ENCODE measurements at places on chromosomes 3 and 15.

DNA sequence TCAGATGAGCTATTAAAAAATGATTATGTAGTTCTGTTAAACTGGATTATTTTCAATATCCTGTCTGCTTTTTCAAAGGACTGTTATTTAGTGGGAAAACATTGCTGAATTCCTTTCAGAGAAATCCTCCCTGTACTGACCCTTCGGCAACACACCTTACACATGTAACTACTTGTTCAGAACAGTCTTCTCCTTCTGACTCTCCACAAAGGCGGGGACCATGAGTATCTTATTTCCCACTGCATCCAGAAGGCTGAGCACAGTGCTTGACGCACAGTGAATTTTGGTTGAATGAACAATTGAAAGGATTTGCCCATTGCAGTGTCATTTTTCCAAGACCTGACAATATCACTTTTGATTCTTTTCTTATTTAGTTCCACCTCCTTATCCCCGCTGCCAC is 23.1 kb upstream of the CFAP161 start:
- no peak for DNase-seq

GRCh38 chr3:194671511-194671899 is 486 bp downstream of the LSG1 start:
- peak; percentile 74 for DNase-seq

- DNase-seq: no peak
Observed at GRCh38 chr3:133831966-133832801, 26.6 kb downstream of the SRPRB start.

DNA sequence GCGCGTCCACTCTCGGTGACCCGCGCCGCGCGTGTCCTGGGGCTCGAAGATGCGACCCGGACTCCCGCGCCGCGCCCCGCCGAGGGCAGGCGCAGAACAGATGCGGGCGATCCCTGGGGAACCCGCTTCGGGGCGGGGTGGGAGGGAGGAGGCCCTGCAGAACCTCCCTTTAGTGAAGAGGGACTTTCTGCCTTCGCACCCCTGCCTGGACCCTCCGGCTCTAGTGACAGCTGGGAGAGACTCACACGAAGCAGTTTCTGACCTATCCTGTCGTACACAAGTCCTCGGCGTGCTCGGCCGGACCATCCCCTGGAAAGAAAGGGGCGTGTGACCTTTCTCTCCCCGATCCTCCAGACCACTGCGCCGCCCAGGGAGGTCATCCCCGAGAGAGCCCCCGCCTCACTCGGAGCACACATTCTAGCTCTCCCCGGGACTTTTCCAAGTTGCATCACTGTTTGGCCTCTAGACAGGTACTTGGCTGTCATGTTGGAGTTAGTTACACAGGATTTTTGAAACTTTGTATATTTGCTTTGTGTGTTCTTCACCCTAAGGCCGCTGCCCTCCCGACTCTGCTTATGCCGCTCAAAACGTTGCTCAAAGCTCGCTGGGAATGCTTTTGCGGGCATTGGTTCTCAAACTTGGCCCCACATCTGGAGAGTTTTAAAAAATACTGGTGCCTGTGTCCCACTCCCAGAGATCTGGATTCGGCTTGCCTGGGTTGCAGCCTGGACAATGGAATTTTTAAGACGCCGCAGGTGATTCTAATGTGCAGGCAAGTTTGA is 582 bp downstream of the CGNL1 start:
- no peak for DNase-seq

- DNase-seq: peak; percentile 65
Observed at GRCh38 chr3:177441813-177442646, 244.7 kb upstream of the TBL1XR1 start.

DNA sequence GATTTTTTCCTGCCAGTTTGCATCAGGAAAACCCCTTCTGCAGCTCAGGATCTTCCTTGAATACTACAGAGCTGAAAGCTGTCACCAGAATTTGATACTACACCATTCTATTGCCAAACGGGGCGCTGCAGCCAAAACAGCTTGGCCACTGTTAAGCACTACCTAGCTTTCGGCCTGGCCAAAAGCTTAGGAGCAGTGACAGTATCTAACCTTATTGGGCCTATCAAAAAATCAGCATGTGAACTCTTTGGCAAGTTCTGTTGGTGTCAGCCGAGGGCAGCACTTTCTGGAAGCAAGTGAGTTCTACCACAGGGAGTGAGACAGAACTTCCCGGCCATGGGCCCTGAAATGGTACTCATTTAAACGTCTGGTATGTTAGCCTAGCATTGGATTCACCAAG is 16.1 kb upstream of the GYG1 start:
- no peak for DNase-seq

- DNase-seq: no peak
Observed at GRCh38 chr3:134093956-134094355, 64.2 kb upstream of the SLCO2A1 start.
